ENCODE measurements at places on chromosomes 1 and 21. TPM values are rescaled to one million over a fixed set of nuclear protein-coding genes. Genes with fewer than 3 reads are reported as not detected.
A peak's percentile ranks its signal among the peaks of the same experiment; 100 is the strongest.

Gene TAL1
- total RNA-seq: not detected

Gene NOC2L
- 123 TPM for total RNA-seq

Gene CRP
- not detected for total RNA-seq

Gene C8B
- total RNA-seq: not detected

Gene PATJ
- total RNA-seq: 43.0 TPM

Gene IL23R
- total RNA-seq: not detected

Gene OR10Z1
- total RNA-seq: not detected

Gene TFF3
- not detected for total RNA-seq

- no peak overlapping the region for H3K4me3 ChIP-seq
- no peak overlapping the region for H3K27ac ChIP-seq
- H3K27me3 ChIP-seq: no peaks in the 10 kb centered on the region
- no peak for DNase-seq
- H3K36me3 ChIP-seq: no peaks in the 10 kb centered on the region
- no peaks in the 10 kb centered on the region for H3K4me1 ChIP-seq
Observed at GRCh38 chr1:238153253-238153652, 262.5 kb upstream of the ZP4 start.

DNA sequence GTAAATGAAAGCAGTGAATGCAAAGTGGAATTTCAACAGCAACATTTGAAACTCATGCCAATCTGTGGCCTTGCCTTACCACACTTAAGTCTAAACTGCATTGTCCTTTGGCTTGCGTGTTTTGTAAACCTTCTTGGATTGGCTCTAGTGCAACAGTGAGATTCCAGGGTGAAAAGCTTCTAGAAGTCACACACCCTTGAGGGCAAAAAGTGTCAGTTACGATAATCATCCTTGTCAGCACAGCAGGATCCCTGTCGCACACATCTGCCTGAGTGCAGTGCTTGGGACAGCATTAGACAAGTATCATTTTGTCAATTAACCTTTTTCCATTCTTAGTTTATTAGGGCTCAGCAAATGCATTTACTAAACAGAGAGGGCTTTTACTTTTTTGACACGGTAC, 243.4 kb upstream of the PTBP2 start:
- H3K4me3 ChIP-seq: no peak overlapping the region
- H3K4me1 ChIP-seq: peaks cover 34% of the 10 kb centered on the region
- DNase-seq: no peak
- peaks cover 89% of the 10 kb centered on the region for H3K27me3 ChIP-seq
- no peaks in the 10 kb centered on the region for H3K36me3 ChIP-seq
- H3K27ac ChIP-seq: no peak overlapping the region

DNA sequence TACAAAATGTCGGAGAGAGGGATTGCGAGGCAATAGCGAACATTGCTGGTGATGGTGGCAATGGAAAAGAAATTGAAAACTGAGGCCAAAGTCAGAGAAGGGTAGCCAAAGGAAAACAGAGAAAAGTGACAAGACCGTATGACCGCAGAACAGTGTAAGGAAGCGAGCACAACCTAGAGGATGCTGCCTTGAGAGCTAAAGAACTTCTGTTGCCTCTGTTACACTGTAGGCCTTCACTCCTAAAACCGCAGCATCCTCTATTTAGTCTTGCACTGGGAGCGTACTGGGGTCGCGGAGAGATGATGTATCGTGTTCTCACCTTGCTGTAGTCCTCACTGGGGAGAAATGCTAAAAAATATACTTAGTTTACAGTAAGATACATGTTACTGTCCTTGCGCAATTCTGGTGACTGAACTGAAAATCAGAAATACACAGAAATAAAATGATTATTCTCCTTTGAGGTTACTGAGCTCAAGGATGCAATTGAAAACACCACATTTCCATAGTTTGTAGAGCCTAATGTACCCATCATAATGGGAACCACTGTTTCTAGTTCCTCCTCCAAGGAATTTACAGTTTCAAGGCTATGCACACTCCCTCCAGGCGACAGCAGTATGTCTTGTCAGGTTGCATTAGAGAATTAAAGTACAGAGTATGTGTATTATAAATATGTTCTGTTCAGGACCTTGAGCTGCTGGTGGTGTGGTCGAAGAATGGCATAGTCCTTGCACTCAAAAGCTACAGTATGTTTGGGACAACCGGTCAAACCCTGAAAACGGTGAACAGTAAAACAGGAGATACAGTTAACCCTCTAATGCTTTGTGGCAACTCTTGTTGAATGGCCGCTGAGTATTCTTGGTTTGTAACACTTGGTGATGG, 1.3 kb downstream of the NEK7 start:
- peaks cover 26% of the 10 kb centered on the region for H3K4me1 ChIP-seq
- H3K36me3 ChIP-seq: no peaks in the 10 kb centered on the region
- DNase-seq: peak; percentile 56
- no peaks in the 10 kb centered on the region for H3K27me3 ChIP-seq
- H3K4me3 ChIP-seq: peak overlapping the region; percentile 84

DNA sequence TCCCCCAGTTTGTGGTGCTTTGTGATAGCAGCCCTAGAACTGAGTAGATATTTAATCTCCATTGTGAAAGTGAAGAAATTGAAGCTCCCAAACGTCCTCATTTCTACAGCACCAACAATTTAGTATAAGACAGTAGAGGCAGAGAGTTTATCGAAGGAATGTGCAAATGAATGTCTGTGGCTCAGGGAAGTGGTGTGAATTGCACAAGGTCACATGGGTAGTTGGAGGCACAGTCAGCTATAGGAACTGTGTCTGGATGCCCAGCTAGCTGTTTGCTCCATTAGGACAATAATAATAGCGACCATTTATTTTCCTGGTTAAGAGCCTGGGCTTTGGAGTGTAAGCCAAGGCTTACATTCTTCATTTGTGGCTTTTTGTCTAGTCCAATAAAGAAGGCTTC, 144.4 kb upstream of the USP24 start:
- H3K27me3 ChIP-seq: no peaks in the 10 kb centered on the region
- H3K27ac ChIP-seq: no peak overlapping the region
- no peak overlapping the region for H3K4me3 ChIP-seq
- no peaks in the 10 kb centered on the region for H3K36me3 ChIP-seq
- DNase-seq: no peak
- no peaks in the 10 kb centered on the region for H3K4me1 ChIP-seq

DNA sequence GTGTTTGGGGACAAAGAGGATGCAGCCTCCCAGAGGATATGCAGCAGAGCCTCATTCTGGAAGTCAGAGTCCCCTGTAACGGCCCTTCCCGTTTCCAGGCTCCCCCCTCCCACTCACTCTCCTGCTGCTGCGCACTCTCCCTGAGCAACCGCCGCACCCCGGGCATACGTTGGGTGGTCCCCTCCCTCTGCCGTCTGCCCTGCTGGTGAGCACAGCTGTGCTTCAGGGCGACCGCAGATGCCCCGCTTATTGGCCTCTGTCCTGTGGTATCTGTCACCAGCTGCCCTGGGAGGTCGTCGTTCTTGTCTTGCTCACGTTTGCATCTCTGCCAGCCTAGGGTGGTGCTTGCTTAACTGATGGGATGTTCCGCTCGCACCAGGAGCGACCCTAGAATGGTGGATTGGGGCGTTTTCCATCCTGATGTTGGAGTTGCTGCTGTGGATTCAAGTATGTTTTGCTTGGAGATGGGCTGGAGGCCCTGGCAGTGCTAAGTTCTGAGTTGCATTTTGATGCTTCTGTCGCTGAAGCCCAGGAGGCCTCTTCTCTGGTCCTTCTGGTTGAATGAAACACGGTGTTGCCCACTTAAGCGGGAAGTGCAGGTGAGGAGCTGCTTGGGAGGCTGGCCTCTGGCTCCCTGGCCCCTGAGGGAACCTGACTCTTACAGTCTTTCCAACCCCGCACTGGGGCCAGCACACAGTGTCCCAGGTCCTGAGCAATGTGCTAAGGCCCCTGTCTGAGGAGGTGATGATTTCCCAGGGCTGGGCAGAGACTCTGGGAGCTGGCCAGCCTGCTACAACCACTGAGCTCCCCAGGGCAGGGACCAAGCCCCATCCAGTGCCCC, 3.2 kb downstream of the TMEM201 start:
- no peaks in the 10 kb centered on the region for H3K36me3 ChIP-seq
- H3K4me3 ChIP-seq: no peak overlapping the region
- peak; percentile 27 for DNase-seq
- H3K27me3 ChIP-seq: no peaks in the 10 kb centered on the region

DNA sequence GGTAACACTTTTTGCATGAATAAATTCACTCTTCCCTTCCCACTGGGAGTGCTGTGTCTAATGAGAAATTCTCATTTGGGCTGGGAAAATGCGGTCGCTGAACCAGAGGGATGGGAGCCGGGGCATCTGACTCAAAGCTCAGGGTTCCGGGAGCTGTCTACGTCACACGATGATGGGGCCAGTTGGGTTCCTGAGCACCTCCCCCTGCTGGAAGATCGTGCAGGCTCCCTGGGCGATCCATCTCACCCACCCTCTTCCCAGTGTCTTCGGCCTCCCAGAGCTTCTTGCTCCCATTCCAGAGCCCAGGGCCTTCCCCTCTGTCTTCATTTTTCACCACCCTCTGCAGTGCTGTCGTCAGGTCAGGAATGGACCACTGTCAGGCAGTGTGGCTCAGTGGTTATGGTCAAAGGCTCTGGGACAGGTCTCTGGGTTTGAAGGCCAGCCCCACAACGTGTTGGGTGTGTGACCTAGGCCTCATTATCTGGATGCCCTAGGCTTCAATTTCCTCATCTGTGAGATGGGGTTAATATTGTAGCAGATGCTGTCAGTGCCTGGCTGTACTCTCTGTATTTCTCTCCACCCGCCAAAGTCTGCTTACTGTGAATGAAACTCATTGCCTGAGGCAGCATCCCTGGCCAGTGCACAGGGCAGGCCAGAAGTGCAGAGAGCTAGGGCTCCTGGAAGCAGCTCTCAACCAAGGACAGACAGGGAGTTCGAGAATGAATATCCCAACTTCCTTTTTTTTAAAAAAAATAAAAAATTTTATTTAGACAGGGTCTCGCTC, 31.8 kb downstream of the IGSF21 start:
- H3K27me3 ChIP-seq: no peaks in the 10 kb centered on the region
- peak; percentile 34 for DNase-seq
- peaks cover 9% of the 10 kb centered on the region for H3K4me1 ChIP-seq
- no peaks in the 10 kb centered on the region for H3K36me3 ChIP-seq

- H3K27ac ChIP-seq: no peak overlapping the region
- no peaks in the 10 kb centered on the region for H3K4me1 ChIP-seq
- H3K27me3 ChIP-seq: no peaks in the 10 kb centered on the region
- 0 out of 2 replicates have a peak, but pooled peaks cover 4% of the 10 kb centered on the region for H3K36me3 ChIP-seq
- no peak for DNase-seq
Observed at GRCh38 chr1:182046763-182047162, 14.7 kb downstream of the ZNF648 start.

DNA sequence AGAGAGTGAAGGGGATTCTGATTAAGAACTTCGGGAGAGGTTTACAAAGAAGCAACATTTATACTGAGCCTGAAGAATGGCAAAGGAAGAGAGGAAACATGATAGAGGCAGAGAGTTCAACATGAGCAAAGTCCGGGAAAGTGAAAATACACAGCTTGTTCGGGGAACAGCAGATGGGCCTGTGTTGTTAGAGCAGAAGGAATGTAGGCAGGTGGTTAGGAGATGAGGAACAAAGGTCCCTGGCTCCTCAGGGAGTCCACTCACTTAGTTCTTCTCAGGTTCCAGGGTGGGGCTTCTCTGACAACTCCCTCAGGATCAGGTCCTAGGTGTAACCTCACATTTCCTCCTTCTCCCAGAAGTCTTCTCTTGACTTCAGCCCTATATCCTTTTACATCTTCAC, 5.1 kb upstream of the ZNF326 start:
- H3K36me3 ChIP-seq: no peaks in the 10 kb centered on the region
- peaks cover 5% of the 10 kb centered on the region for H3K4me1 ChIP-seq
- no peak overlapping the region for H3K27ac ChIP-seq
- no peak overlapping the region for H3K4me3 ChIP-seq

- no peaks in the 10 kb centered on the region for H3K36me3 ChIP-seq
- no peak overlapping the region for H3K27ac ChIP-seq
- H3K4me1 ChIP-seq: peaks cover 15% of the 10 kb centered on the region
Observed at GRCh38 chr1:43510621-43511020, 20.1 kb upstream of the PTPRF start.

DNA sequence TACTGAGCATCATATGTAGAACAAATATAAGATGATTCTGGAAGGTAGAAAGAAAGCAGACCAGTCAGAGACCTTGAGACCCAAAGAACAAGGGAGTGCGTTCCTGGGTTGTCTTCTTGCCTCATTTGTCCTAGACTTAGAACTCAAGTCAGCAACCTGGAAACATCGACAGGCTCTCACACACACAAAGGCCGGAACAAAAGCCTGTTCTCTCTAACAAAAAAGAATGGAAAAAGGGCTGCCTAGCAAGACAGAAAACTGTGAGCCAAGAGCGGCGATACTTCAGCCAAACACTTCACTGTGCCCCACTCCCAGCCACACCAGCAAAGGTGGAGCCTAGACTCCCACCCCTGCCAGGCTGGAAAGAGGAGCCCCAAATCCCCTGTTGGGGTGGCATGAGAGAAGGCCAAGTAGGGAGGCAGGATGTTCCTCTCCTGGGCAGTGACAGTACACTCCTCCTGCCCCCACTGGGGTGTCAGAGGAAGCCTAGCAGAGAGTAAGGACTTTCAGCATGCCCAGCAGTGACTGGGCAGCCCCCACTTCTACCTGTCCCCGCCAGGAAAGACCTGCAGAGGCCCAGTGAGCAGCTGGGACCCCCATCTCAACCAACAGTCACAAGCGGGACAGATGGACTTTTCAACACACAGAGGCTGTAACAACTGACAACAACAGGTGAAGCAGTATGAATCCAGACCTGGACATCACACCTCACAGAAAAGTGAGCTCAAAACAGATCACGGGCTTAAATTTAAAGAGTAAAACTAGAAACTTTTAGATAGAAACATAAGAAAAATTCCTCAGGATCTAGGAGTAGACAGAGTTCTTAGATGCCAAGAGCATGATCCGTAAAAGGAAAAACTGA, 33.0 kb downstream of the MRAP start:
- no peaks in the 10 kb centered on the region for H3K4me1 ChIP-seq

- H3K36me3 ChIP-seq: no peaks in the 10 kb centered on the region
- H3K4me3 ChIP-seq: no peak overlapping the region
- no peak for DNase-seq
- no peak overlapping the region for H3K27ac ChIP-seq
- no peaks in the 10 kb centered on the region for H3K4me1 ChIP-seq
Observed at GRCh38 chr21:40284409-40284808, 417.2 kb downstream of the PCP4 start.

DNA sequence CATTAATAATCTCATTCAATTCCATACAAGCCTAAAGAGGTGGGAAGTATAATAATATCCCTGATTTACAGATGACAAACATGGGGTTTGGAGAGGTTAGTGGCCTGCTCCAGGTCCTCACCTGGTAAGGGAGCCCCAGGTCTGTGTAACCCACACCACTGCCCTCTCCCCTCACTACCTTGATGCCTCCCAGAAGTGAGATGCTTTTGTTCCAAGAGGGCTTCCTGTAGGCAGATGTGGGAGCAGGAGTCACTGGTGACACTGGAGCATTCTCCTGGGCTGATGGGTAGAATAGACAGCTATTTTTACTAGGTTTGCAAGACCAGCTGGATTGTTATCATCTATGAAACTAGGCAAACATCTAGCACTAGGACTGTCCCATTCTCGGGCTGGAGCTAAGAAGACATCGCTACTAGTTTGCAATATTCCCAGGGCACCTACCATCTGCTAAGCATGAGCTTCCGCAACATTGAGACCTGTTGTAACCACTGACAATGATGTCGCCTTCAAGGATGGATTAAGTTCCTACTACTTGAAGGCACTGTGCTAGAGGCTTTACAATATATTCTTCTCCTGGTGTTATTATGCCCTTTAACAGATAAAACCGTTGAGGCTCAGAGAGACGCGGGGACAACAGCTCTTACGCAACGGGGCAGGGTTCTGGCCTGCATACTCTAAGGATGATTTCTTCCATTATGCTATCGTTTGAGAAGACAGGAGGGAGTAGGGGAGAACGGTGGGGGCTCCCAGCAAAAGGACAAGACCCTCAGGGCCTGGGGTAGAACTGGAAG, 35.0 kb downstream of the BATF3 start:
- H3K27ac ChIP-seq: no peak overlapping the region
- H3K4me1 ChIP-seq: peaks cover 5% of the 10 kb centered on the region
- H3K4me3 ChIP-seq: peak overlapping the region; percentile 78
- no peaks in the 10 kb centered on the region for H3K36me3 ChIP-seq

Measured in GM23338 (cell line).